ENCODE measurements at places on chromosomes 7 and 10.

DNA sequence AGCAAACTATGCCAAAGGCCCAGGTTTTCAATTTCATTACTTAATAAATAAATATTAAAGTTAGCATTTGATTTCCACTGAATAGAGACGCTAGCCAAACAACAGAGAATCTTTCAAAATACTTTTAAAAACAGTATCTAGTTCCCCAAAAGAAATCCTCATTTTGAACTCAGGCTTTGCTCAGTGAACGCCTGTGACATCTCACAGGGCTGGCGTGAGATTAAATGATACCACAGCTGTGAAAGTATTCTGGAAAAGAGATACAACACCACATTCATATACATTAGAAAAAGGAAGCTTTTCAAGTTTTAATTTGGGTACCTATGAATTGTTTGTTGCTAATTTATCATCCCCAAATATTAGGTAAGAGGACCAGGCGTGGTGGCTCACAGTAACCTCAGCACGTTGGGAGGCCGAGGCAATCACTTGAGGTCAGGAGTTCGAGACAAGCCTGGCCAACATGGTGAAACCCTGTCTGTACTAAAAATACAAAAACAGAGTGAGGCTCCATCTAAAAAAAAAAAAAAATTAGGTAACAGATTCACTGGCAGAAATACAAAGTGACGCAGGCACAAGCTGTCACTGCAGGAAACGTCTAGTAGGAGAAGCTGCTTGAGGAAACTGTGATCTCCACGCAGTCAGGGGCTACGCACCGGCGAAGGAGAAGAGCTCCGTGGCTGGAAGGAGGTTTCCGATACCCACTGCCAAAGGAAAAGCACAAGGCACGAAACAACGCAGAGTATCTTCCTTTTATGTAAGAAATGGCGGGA is 50.0 kb downstream of the AMZ1 start:
- DNase-seq = no peak

DNA sequence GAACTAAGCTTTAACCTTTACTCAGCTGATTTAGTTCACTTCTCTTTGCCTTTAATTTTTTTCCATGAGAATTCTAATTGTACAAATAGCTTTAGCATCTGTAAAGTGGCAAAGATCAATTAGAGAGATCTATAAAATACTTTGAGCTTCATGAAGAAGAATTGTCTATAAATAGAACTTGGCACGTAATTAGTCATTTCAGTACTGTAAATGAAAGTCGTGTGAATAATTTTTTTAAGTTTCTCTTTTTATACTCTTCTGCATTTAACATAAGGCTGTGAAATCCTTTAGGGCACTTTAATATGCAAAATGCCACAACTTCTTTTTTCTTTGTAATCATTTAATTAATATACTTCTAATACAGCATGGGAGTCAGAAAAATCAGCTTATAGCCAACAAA is 177.8 kb downstream of the CSTF2T start:
- DNase-seq = no peak

GRCh38 chr7:133345690-133346421 is 93.0 kb downstream of the EXOC4 start:
- DNase-seq = no peak

GRCh38 chr10:12839941-12840611 is 161.4 kb downstream of the CCDC3 start:
- DNase-seq = no peak

GRCh38 chr10:119536508-119537025 is 6.0 kb downstream of the RGS10 start:
- DNase-seq = no peak

- no peak for DNase-seq
These were observed 15.8 kb downstream of the ANKRD22 start for GRCh38 chr10:88835910-88836221.

- DNase-seq = peak; percentile 8
These were observed 134.3 kb downstream of the TAX1BP1 start for GRCh38 chr7:27873981-27874957.

DNA sequence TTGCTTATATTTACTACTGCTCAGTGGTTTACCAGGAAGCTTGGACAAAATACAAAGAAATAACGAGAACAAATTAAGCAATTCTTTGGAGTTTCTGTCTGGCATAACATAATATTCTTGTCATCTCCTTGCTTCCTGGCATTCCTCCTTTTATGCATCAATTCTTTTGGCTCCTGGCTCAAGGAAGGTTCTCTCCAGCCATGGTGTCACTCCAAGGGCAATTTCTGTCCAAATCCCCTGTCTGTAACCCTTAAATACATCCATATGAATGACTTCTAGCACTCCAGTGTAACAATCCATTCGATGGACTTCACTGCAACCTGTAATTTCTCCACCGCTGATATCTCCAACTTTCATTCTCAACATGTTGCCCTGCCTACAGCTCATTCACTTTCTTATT is 617.7 kb upstream of the ANKRD30A start:
- no peak for DNase-seq

- DNase-seq = peak; percentile 80
These were observed 130.0 kb downstream of the CHRM2 start for GRCh38 chr7:136998495-136998894.

DNA sequence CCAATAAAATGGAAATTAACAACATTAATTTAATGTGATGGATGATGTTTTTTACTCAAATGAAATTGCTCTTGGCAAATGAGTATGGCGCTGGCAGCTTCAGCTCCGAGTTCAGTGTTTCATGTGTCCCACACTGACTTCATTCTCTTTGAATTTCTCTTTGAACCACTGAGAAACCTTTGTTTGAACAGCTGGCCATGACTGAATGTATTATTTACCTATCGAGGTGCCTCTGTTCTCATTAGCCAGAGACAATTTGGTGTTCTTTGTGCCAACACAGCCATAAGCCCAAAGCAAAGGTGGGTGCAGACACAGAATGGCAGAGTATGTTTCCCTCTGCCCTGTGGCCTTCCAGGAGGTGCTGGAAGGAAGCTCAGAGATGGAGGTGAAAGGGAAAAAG is 42.1 kb downstream of the TMEM178B start:
- DNase-seq = no peak

- no peak for DNase-seq
These were observed 1.5 kb downstream of the ITGB8 start for GRCh38 chr7:20331910-20332813.

DNA sequence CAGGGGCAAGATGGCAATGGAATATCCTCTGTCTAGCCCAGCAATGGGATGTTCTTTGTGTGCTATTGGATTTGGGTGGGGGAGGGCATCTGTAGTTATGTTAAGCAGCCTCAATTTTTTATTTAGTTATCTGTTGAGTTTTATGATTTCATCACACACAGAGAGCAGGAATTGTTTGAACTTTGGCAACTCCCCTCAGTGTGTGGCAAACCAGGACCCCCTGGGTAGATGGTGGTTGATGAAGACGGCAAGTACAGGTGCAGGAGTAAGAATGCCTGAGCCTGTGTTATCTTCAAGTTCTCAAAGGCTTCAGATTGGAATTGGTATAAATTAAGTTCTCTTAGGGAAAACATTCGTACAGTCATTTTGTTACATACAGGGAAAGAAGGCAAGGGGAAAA is 142.4 kb upstream of the SAMD8 start:
- no peak for DNase-seq

- peak; percentile 51 for DNase-seq
These were observed 175.1 kb downstream of the COBL start for GRCh38 chr7:51141451-51142003.

GRCh38 chr7:633381-634018 is 93.0 kb upstream of the DNAAF5 start:
- no peak for DNase-seq

- no peak for DNase-seq
These were observed 183.0 kb downstream of the THSD7A start for GRCh38 chr7:11648980-11649379.

- DNase-seq = no peak
These were observed 132.4 kb upstream of the FOXK1 start for GRCh38 chr7:4549681-4550080.

- no peak for DNase-seq
These were observed 196.8 kb upstream of the PDE1C start for GRCh38 chr7:32266932-32267475.

GRCh38 chr7:140611641-140612040 is 29.0 kb downstream of the DENND2A start:
- DNase-seq = no peak

GRCh38 chr7:34558022-34558421 is 100.0 kb upstream of the NPSR1 start:
- no peak for DNase-seq

DNA sequence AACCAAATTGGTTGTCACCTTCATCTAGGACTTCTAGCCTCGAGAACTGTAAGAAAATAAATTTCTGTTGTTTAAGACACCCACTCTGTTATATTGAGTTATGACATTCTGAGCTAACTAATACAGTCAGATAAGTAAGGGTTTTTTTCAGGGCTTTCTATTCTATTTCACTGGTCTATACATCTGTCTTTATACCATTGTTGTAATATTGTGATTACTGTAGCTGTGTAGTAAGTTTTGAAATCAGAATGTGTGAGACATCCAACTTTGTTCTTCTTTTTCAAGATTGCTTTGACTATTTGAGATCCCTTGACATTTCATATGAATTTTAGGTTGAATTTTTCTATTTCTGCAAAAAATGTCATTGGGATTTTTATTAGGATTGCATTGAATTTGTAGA is 7.5 kb downstream of the IFIT1 start:
- no peak for DNase-seq

GRCh38 chr7:1545417-1546246 is 10.4 kb downstream of the TMEM184A start:
- DNase-seq = no peak

GRCh38 chr7:28749638-28750037 is 208.5 kb downstream of the TRIL start:
- no peak for DNase-seq

DNA sequence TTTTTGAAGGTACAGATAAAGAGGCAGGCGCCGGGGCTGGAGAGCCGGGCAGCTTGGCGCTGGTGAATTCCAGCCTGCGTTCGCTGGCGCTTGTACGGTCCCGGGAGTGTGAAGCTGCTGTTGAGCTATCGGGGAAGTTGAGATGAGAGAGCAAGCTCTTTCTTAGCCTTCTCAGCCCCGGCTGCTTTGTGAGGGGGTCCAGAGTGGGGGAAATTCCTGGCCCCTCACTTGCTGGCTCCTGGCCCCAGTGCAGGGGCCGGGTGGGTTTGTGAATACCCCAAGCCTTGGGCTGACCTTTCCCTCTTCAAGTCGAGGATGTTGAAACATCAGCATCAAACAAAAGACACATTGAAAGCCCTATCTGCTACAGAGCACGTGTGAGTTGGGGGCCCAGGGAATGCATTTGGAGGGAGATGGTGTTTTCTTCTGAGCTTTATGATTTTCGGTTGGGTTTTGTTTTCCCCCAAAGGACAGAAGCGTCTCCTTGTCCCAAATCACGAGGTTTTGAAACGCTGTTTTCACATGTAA is 2.7 kb downstream of the ZMIZ1 start:
- DNase-seq = no peak

DNA sequence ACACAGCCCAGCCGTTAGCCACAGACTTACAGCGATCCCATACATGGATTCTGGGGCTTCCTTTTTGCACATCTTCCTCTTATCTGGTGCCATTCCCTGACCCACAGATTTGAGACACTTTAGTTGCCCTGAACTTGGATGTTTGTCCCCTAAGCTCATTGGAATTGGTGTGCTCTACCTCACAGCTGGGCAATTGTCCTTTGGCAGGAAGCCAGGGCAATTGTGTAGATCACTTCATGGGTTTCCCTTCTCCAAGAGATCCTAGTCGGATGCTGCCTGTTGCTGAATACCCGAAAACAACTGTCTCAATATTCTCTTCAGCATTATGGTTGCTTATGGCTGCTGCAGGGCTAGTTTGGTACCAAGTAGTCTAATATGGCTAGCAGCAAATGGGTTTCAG is 470.7 kb upstream of the MKI67 start:
- DNase-seq = no peak

- no peak for DNase-seq
These were observed 25.4 kb downstream of the RET start for GRCh38 chr10:43102063-43102828.

DNA sequence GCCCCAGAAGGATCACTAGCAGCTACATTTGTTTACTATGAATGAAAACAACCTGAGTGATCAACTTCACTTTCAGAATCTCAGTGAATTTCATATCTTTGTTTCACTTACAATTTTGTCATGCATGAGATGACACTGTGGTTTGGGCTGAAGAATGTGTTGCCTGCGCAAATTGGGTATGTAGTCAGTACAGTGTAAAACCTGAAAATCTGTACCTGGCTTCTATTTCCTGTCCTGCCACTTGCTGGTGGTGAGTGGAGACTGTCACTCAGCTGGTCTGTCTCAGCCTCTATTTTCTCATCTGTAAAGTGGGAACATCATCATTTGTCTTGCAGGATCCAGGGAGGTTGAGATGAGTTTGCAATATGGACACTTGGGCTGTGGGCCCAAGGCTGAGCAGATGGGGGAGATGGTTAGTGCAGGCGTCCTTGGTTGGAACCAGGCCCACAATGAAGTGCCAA is 118.0 kb downstream of the WDFY4 start:
- no peak for DNase-seq

- DNase-seq = no peak
These were observed 562.6 kb upstream of the GALNT17 start for GRCh38 chr7:70569335-70569819.

DNA sequence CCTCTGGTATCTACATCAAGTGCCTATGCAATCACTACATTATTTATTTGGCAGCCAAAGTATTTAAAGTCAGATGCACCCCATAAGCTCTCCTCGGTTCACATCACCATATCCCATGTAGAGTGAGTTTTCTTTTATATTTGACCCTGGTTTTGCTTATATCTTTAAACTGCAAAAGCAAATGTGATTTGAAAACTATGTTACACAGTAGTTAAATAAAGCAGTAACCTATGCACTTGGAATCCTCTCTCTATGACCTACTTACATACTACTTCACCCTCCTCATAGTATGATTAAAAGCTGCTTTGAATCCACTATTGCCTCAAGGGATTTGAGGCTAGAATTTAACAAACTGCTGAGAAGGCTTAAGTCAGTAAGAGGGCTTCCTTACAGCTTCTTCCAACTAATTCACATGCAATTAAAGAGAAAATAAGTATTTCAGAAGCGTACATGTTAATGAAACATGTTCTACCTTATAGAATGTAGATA is 2.2 kb upstream of the CELF2 start:
- DNase-seq = no peak

DNA sequence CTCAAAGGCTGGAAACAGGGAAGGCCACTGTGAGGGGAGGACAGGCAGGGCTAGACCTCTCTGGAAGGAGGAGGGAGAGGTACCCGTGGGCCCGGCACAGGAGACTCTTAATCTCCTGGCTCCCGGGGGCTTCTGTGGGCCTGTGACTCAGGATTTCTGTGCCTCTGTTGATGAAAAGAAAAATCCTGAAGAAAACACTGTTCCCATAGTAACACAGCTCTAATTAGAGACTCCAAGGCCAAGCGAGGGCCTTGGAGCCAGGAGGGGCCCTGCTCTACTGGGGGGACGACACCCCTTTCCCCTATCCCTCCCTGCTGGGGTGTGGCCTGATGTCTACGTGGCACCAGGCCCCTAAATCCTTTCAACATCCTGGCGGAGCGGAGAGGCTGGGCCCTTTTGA is 174.1 kb upstream of the TNRC18 start:
- no peak for DNase-seq

DNA sequence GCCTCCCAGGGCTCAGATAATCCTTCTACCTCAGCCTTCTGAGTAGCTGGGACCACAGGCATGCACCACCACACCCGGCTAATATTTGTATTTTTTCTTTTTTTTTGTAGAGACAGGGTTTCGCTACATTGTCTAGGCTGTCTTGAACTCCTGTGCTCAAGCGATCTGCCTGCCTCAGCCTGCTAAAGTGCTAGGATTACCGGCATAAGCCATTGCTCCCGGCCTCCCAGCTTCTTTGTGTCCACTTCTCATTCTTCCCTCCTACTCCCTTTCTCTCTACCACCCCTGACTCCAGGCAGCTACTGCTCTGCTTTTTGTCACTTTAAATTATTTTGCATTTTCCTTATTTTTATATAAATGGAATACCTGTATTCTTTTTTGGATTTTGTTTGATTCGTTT is 83.4 kb downstream of the PALS2 start:
- no peak for DNase-seq

Data from Panc1 (cell line).